Left lobe of liver (tissue), 2 donors: ENCODE measurements at places on chromosomes 7 and 10. TPM values are rescaled to one million over a fixed set of nuclear protein-coding genes. Genes with fewer than 3 reads are reported as not detected.

Gene ADCK2
- 11.7 TPM for total RNA-seq

Gene ZNRF2
- total RNA-seq: 18.6 TPM

Gene OR6B1
- total RNA-seq: not detected

Gene CDK1
- total RNA-seq: 0.65 TPM

Gene FAM180A
- total RNA-seq: 4.8 TPM

Gene HGF
- total RNA-seq: 19.2 TPM

Gene TMEM243
- 2.6 TPM for total RNA-seq

Gene GTF2IRD1
- 10.3 TPM for total RNA-seq

Gene VAX1
- not detected for total RNA-seq

Gene SYT15
- 0.65 TPM for total RNA-seq

Gene TMEM26
- total RNA-seq: 0.35 TPM

Gene CPEB3
- total RNA-seq: 12.7 TPM

Gene NEUROD6
- total RNA-seq: not detected

Gene DNAJC30
- total RNA-seq: 10.0 TPM

Gene TWIST1
- not detected for total RNA-seq

Gene ELMO1
- 21.2 TPM for total RNA-seq

Gene TUBAL3
- not detected for total RNA-seq
